ENCODE measurements at places on chromosomes 7 and 10.

GRCh38 chr10:70902661-70903261, 14.4 kb upstream of the PCBD1 start:
- DNase-seq = no peak

GRCh38 chr10:114083040-114083439, 39.4 kb downstream of the ADRB1 start:
- no peak for DNase-seq

DNA sequence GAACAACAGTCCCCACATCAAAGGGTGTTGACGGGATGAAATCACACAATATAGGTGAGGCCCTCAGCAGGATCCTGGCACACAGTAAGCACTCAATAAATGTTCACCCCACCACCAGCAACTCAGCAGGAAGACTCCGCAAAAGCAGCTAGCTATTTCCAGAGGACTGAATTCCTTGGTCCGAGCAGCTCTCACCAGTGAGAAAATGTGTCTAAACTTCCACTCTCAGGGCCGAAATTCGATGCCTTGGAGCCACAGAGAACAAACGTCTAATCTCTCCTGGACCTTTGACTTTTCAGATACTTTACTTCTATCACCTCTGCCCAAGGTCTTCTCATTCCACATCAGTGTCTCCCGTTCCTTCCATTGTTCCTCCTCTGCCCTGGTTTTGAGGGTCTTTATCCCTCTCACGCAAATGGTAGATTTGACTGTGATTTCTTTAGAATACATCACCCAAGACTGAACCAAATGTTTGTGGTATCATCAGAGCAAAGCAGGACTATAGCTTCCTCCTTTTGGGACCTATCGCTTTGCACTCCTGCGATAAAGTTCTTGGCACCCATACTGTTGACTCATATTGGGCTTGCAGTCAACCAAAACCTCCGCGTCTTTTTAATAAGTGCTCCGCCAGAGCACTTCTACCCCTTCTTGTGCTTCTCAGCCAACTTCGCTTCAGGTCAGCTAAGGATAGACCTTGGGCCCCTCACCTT, 903 bp upstream of the NT5C2 start:
- DNase-seq = no peak

GRCh38 chr7:45145881-45146280, 11.7 kb upstream of the RAMP3 start:
- DNase-seq = no peak

DNA sequence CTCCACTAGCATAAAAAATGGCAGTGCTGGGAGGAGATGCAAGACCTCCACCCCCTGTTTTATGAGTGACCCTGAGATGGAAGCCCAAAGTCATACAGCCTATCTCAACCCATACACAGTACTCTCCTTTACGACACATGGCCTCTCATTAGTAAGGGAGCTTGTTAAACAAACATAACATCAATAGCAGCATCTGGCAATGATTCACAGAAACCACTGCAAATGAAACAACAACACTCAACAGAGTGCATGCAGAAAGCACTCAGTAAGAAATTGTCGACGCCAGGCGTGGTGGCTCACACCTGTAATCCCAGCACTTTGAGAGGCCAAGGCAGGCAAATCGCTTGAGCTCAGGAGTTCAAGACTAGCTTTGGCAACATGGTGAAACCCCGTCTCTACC, 27.5 kb upstream of the FIGNL1 start:
- DNase-seq = no peak

DNA sequence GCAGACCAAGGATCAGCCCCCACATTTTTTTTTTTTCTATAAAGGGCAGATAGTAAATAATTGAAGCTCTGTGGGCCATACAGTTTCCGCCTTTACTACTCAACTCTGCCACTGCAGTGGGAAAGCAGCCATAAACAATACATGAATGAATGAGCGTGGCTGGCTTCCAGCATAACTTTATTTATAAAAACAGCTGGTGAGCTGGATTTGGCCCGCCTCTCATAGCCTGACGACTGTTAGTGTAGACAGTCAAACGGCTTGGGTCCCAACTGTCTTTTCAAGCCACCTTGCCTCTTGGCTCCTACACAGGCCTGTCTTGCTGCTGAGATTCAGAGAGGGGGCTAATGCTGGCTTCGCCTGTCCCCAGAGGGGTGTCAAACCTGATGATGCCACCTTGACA, 169.8 kb upstream of the GPR26 start:
- no peak for DNase-seq

- no peak for DNase-seq
These were observed 1279.2 kb upstream of the AUTS2 start for GRCh38 chr7:68319061-68319460.

- no peak for DNase-seq
These were observed 18.3 kb downstream of the ARMC3 start for GRCh38 chr10:22945934-22946673.

DNA sequence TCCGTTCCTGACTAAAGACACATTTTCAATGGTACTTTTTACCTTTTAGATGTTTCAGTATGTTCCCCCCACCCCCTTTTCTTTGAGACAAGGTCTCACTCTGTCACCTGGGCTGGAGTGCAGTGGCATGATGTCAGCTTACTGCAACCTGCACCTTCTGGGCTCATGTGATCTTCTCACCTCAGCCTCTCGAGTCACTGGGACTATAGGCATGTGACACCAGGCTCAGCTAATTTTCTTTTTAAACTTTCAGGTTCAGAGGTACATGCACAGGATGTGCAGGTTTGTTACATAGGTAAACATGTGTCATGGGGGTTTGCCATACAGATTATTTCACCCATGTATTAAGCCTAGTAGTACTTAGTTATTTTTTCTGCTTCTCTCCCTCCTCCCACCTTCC, 99.3 kb upstream of the RPA3 start:
- no peak for DNase-seq

DNA sequence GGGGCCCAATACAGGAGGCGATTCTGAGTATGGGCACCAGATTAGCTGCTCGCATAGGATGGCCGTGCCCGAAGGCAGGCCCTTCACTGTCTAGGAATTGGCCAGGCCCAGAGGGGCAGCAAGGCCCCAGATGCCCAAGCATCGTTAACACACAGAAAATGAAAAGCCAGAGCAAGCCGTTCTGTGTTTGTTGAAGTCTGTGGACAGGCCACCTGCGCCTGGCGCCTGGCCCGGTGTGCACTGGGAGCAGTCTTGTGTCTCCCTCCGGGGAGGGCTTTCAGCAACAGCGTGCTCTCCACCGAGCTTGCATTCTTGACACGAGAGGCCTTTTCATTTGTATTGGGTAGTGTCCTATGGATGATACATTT, 34.5 kb upstream of the TTYH3 start:
- DNase-seq = no peak

GRCh38 chr10:9302140-9302746, 1247.8 kb downstream of the GATA3 start:
- no peak for DNase-seq

GRCh38 chr10:124611738-124612137, 132.4 kb downstream of the FAM53B start:
- DNase-seq = no peak

DNA sequence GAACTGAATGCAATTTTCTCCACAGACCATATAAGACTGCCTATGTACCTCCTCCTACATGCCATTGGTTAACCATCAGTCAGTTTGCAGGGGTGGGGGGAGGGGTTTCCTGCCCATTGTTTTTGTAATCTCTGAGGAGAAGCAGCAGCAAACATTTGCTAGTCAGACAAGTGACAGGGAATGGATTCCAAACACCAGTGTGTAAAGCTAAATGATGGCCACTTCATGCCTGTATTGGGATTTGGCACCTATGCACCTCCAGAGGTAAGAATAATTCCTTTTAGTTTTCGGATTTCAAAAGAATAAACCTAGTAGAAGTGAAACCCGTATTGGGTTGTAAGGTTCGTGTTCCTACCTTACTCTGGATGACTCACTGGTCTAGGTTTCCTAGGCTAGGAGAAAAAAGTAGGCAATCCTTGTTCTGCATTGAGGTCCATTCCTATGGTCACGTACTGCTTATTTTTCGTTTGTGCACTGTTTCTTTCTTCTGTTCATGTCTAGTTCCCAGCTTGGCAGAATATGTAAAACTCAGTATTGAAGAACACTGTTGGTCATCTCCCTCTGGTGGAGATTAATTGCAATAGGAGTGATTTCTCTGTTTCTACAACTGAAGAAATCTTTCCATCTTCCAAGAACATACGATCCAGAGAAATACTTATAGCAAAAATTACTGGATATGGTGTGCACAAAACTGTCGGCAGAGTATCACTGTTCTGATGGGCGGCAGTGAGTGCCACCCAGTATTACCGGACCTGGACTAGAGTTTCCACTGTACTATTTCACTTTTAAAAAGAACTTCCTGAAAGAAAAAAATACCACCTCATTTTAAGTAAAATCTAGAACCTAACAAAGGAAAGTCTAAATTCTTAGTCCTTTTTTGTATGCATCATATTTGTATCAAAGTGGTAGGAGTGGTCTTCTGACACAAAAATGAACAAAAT, at the start of gene AKR1C3:
AKR1C3 (plus strand) TSS at position 150 of the 941 bp plus-strand sequence; CDS start at position 181, 31 bp downstream.
- DNase-seq = no peak

DNA sequence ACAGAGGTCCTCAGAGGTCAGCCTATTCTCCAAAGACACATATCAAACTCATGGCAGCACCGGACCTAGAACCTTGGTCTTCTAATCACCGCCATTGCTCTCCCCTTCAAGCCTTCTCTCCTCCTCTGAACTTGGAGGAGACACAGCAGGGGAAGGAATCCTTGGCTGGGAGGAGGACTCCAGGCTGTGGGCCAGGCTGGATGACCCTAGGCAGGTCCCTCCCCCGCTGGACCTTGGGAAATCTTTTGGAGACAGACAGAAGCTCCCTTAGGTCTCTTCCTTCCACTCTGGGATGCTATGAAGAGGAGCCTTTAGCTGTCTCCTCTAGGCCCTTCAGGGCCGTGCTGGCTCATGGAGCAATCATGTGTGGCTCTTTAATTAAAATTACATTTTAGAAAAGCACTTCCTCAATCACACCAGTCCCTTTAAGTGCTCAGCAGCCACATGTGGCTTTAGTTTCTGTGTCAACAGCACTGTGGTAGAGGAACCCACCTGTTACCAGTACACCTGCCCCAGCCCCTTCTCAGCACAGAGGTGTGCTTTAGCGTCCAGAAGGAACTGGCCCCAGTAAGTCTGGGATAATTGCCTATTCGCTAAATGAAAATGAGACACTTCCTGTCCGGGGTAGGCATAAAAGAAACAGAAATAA, 238.2 kb downstream of the CELF2 start:
- DNase-seq = no peak

- DNase-seq = no peak
These were observed 36.8 kb downstream of the TMEM130 start for GRCh38 chr7:98833022-98833421.

GRCh38 chr10:34687434-34688210, 127.5 kb downstream of the PARD3 start:
- DNase-seq = no peak

- DNase-seq = no peak
These were observed 75.3 kb upstream of the PTN start for GRCh38 chr7:137418841-137419240.

- no peak for DNase-seq
These were observed 87.2 kb downstream of the PDE1C start for GRCh38 chr7:31982962-31983361.

- no peak for DNase-seq
These were observed 32.3 kb downstream of the HPSE2 start for GRCh38 chr10:99203310-99203709.

DNA sequence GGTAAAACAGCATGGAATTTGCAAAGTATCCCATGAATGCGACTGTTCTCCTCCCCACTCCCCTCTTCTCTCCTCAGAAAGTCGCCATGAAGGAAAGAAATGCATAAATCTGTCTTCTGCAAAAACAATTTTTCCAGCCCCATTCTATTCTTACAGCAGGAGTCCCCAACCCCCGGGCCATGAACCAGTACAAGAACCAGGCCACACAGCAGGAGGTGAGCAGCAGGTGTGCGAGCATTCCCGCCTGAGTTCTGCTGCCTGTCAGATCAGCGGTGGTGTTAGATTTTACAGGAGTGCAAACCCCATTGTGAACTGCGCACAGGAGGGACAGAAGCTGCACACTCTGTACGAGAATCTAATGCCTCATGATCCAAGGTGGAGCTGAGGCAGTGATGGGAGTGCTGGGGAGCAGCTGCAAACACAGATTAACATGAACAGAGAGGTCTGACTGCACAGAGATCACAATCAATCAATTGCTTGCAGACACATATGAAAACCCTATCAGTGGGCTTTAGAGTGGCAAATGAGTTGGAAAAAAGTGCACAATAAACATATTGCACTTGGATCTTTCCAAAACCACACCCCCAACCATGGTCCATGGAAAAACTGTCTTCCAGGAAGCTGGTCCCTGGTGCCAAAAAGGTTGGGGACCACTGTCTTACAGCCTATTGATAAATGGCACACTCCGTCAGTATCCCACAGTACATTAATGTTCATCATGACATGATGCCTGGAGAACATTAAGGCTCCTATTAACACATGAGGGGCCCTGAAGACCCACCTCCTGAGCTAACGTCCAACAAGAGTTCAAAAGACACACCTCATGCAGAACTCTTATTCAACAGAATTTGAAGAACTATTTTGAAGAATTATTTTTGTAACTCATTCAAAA, 205.0 kb downstream of the PTPRN2 start:
- no peak for DNase-seq

- no peak for DNase-seq
These were observed 26.4 kb downstream of the STEAP1 start for GRCh38 chr7:90180649-90181048.

- DNase-seq = no peak
These were observed 70.7 kb upstream of the ADO start for GRCh38 chr10:62733654-62734293.

- no peak for DNase-seq
These were observed 18.6 kb downstream of the LRMDA start for GRCh38 chr10:75450075-75450445.

DNA sequence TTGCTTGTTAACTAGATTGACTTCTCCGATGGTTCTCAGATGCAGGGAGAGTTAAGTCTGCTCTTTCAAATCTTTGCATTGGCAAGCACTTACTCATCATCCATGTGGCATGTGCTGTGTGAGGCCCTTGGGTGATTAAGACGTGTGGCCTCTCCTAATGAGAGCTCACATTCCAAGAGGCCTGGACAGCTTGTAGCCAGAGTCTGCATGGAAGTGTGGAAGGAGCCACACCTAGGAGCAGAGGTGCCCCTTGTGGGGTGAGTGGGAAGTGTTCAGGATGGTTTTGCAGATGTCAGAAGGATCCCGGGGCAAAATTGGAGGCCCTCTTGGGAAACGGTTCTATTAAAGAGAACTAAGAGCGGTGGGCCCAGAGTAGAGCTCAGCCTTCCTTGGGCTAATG, 225.9 kb downstream of the PAXIP1 start:
- no peak for DNase-seq

All from effector CD8-positive, alpha-beta T cell (primary cell).